ENCODE measurements at places on chromosomes 6 and 20.

- no peak for DNase-seq
These were observed 59.5 kb downstream of the SCAF8 start for GRCh38 chr6:154792761-154793160.

- no peak for DNase-seq
These were observed 217.5 kb upstream of the SUPT3H start for GRCh38 chr6:45595010-45595851.

GRCh38 chr6:91268941-91269340, 682.1 kb upstream of the MAP3K7 start:
- no peak for DNase-seq

DNA sequence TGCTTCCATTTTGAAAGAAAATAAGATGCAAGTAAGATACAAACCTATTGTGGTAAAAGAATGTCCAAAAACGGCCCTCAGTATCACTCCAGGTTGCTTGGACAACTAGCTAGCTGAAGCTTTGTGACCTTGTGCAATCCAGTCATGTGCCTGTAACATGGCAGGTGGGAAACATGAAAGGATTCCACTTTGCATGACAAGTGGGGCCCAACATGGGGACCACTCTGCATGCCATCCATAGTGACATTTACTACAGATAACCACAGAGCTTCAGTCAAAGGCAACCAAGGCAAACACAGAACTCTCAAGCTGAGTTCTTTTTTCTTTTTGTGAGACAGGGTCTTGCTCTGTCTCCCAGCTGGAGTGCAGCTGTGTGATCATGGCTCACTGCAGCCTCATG, 15.8 kb upstream of the FBXO9 start:
- DNase-seq, result no peak

DNA sequence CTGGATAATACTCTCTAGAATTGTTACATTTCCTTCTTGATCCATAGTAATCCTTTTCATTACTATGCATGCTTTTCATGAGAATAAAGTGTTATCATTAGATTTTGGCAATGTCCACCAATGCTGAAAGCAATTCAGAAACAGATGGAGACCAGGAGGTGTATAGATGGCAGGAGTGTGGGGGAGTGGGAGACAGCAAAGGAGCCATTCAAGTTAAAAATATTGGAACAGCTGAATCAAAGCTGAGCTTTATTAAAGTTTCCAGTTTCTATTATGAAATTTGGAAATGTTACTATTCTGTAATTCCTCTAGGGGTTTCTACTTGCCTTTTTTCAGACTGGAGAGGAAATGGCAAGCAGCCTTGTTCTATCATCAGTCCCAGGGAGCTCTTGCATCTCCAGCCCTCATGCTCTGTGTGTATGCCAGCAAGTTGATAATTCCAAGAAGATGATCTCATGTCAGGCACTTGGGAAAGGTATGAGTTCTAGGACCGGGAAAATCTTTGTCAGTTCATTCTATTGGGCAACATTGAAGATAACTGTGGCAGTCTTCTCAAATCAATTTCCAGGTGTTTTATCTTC, 228.0 kb downstream of the CD109 start:
- no peak for DNase-seq

DNA sequence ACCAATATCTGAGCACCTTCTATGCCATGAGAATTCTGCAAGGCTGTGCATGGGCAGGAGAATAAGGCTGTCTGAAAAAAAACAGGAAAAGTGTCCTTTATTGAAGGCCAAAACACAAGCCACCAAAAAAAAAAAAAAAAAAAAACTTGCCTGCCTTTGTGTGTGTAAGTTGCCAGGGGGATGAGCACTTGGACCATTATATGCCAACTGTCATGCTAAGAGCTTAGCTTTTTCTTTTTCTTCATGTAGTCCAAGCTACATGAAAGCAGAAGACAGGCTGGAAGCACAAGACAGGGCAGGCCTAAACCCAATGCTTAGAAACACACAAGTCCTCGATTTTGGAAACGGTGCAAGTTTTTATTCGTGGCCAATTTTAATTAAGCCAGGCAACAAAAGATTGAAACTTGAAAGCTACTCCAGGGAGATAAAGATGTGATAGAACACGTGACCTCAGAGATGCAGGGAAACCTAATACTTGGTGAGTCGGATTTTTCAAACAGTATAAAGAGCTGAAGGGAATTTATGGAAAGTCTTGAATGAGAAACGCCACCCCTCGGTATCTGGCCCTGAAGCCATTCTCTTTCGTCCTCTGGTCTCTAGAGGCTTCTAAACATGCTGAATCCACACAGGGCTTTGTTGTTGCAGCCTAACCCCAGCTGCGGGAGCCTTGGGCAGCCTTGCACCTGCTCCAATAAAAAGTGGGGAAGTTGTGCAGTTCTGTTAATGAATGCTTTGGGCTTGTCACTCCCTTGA, 8.6 kb downstream of the BMP7 start:
- no peak for DNase-seq

- no peak for DNase-seq
These were observed 31.4 kb downstream of the TFAP2A start for GRCh38 chr6:10383331-10384090.

- DNase-seq, result peak; percentile 55
These were observed 11.5 kb upstream of the ZNF133 start for GRCh38 chr20:18276821-18277220.

- DNase-seq, result no peak
These were observed 50.7 kb downstream of the SLC26A8 start for GRCh38 chr6:35973670-35974222.

GRCh38 chr20:64063389-64064144, 569 bp downstream of the TCEA2 start:
- DNase-seq, result no peak

GRCh38 chr6:123598011-123598410, 38.7 kb downstream of the TRDN start:
- DNase-seq, result no peak

- no peak for DNase-seq
These were observed 34.0 kb downstream of the KIF25 start for GRCh38 chr6:168031411-168031971.

DNA sequence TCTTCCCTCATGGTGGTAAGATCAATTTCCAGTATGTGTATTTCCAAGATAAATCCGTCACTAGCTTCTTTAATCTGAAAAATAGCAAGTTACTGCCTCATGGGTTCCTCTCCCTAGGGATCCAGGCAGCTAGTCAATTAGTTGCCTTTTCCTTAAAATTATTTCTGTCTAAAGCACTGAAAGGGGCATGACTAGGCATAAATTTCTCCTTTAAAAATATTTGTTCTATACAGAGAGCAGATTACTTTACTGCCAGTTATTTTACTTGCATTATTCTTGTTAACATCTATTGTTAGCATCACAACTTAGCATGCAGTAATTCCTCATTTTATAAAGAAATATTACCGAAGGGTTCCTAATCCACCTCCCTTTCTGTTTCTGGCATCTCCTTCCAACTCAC, 1.4 kb downstream of the MTCL3 start:
- DNase-seq, result no peak

- peak; percentile 85 for DNase-seq
These were observed 68.8 kb upstream of the EPB41L1 start for GRCh38 chr20:36085686-36086267.

- no peak for DNase-seq
These were observed 271.9 kb upstream of the AGPAT4 start for GRCh38 chr6:161545741-161546140.

GRCh38 chr20:63130658-63131577, 85.0 kb downstream of the YTHDF1 start:
- DNase-seq, result no peak

DNA sequence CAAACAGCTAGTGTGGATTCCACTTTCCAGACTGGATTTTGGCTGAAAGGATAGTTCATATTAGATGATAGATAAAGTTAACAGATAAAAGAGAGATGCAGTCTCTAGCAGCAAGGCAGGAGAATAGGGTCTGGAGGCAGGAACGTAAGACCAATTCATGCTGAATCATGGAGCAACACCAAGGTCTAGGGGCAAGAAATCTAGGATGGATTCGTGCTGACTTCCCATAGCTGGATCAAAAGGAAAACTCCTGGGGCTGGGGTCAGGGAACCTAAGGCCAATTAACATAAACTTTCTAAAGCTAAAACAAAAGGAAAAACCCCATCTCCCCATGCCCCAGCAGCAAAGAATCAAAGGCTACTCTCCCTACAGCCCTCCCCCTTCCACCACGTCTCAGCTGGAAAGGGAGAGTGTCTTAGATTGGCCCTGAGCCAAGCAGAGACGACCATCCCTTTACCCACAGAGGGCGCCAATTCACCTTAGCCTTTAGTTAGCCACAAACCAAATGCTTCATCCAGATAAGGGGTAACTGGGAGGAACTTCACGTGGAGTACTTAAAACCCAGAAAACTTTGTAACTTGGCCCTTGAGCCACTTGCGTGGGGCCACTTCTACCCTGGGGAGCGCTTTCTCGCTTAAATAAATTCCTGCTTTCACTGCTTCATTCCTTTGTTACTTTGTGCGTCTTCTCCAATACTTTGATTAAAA, 7.6 kb downstream of the TREM1 start:
- DNase-seq, result peak; percentile 22

- no peak for DNase-seq
These were observed 212.3 kb upstream of the PMEPA1 start for GRCh38 chr20:57922083-57922482.

DNA sequence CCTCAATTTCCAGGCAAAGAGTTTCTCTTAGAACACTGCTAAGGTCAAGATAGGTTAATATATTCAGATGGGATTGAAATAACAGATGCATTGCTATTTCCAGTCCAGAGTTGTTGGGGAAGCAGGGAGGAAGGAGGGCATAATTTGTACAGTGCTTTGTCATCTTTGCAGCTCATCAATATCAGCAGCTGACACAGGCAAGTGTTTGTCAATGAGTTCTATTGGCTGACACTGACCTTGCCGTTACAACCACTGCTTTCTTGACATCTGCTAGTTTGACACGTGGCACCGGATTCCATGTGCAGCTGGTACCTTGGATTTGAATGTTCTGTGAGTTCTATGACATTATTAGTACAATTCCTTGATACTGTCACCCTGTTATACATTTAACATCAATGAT, 28.0 kb upstream of the MLIP start:
- DNase-seq, result no peak

GRCh38 chr6:27505209-27506027, 32.5 kb upstream of the ZNF184 start:
- peak; percentile 98 for DNase-seq

DNA sequence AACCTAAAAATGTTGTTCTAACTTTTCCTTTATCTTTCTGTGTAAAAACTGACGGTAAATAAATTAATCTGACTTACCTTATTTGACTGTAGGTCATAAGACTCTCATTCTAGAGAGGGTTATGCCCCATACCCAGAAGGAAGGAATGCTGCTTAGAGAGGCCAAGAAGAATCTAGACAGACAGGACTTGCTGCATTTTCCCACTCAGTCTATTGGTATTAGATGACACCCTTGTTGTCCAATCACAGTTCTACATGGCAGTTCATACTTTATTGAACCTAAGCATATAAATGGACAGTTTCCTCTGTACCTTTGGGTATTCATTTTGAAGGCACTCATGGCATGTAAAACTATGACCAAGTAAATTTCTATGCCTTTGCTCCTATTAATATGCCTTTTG, 359.6 kb upstream of the ID4 start:
- DNase-seq, result no peak

DNA sequence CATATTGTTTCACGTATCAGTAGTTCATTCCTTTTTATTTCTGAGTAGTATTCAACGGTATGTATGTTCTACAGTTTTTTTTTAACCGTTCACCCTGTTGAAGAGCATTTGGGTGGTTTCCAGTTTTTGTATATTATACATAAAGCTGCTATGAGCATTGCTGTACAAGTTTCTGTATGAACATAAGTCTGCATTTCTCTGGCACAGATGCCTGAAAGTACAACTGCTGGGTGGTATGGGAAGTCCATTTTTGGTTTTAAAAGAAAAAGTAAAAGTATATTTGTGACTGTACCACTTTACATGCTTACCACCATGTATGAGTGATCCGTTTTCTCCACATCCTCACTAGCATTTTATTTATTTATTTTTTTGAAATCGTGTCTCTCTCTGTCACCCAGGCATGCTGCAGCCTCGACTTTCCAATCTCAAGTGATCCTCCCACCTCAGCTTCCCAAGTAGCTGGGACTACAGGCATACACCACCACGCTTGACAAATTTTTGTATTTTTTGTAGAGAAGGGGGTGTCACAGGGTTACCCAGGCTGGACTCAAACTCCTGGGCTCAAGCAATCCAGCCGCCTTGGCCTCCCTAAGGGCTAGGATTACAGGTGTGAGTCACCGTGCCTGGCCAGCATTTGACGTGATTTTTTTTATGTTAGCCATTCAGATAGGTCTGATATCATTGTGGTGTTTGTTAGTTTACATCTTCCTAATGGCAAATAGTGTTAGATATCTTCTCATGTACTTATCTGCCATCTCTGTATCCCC, 11.0 kb upstream of the SIM1 start:
- no peak for DNase-seq

DNA sequence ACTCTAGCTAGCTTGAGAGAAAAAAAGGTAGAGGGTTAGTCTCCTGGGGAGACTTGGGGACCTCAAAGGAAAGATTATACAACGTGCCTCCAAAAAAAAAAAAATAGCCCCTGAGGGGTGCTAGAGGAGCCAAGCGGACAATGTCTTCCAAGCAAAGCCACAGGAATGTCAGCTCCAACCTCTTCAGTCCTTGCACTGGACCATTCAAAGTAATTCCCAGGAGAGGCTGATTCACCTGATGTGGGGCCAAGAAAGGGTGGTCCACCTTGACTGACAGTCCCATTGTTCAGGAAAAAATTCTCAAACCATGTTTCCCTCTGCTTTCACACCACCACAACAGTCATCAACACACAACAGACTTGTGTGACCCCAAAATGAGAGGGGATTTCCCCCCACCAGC, 30.7 kb downstream of the ASIP start:
- DNase-seq, result no peak

GRCh38 chr6:115058414-115059211, 715.8 kb upstream of the HS3ST5 start:
- DNase-seq, result no peak

DNA sequence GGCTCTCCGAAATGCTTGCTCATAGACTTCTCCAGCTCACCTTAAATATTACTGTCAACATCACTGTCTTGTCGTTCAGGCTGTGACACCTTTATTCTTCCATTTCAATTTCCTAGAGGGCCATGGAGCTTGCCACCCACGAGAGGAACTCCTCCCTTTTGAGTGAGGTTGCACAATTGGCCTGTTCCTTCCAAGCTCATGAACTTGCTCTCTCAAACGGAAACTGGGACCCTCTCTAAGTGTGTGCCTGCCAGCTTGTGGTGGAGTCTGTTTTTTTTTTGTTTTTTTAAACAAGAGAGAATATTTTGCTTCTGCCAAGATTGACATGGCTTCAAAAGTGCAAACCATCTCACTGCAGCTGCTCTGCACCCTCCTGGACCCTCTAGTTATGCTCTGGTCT, 19.3 kb upstream of the IYD start:
- DNase-seq, result no peak

GRCh38 chr6:20826378-20826777, 292.1 kb downstream of the CDKAL1 start:
- DNase-seq, result no peak

GRCh38 chr20:51354769-51355319, 187.7 kb downstream of the NFATC2 start:
- DNase-seq, result peak; percentile 45

DNA sequence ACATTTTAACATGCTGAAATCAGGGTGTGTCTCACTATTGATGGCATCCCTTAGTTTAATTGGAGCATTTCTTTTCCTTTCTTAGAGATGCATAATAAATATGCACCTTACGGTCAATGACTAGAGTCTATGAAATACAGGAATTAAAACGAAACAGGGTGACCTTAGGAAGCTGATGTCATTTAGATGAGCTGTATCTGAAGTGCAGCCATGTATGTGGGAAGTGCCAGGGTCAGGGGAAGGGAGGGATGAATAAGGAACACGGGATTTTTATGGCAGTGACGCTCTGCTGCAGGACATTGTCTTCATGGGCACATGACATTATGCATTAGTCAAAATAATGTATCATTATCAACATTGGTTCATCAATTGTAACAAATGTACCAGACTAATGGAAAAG, 84.0 kb downstream of the AGPAT4 start:
- DNase-seq, result no peak
